ENCODE measurements at places on chromosomes 7 and 10.

DNA sequence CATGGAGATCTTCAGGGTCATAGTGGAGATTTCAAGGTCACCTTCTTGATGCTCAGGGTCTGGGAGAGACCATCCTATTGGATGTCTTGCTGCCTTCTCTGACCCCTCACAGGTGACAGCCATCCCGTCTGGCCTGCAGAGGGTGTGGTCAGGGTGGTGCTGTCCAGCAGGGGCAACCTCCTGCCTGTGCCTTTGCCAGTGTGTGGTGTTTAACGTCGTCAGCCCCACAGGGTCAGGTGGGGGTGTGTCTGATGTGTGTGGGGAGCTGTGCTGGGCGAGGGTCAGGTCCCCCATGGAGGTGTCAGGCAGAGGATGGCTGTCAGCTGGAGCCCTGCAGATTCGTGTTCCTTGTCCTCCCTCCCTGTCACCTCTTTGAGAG lies 16.5 kb downstream of the ADCY1 start:
- no peak for DNase-seq

DNA sequence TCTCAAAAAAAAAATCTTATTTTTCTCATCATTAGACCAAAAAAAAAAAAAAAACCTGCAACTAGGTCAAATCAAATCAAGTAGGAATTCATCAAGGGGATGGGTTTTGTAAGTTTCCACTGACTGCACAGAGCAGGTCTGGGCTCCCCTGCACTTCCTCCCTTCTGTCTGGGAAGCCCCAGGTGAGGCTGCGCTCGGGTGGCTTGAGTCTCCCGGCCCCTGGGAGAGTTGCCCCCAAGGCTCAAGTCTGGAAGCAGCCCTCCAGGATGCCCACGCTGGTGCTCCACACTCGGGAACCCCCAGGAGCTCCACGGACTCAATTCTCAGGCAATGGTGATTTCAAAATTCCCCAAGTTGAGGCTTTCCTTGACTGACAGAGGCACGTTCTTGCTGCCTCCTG lies 41.7 kb upstream of the RBM33 start:
- DNase-seq = no peak

DNA sequence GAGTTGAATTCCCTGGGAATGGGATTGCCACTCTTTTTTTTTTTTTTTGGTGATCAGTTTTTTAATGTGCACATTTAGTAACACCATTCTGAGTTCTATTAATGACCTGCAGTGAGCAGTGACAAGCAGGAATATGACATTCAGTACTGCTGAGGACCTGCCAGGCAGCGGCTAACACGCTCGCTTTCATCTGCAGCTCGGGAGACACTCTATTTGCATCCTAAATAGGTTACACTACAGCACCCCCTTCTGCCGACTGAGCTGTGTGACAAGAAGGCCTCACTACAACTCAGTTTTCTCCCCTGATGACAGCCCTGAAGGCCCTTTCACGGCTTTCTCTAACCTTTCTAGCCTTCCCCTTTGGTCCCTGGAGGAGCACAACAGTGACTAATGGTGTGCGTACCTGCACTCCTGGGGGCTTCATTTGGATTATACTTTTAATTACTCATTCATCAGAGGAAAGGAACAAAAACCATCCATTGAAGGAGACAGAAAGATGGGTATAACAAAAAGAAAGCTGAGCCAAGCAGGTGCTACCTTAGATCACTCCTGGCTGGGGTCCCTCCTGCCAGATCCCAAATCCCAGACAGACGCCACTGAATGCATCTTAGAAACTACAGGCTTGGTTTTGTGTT lies 872.4 kb downstream of the LRMDA start:
- DNase-seq = peak; percentile 74

GRCh38 chr10:60209874-60210570 lies 179.7 kb downstream of the ANK3 start:
- DNase-seq = no peak

- DNase-seq = no peak
These were observed 13.5 kb downstream of the CRYGN start for GRCh38 chr7:151426441-151426903.

DNA sequence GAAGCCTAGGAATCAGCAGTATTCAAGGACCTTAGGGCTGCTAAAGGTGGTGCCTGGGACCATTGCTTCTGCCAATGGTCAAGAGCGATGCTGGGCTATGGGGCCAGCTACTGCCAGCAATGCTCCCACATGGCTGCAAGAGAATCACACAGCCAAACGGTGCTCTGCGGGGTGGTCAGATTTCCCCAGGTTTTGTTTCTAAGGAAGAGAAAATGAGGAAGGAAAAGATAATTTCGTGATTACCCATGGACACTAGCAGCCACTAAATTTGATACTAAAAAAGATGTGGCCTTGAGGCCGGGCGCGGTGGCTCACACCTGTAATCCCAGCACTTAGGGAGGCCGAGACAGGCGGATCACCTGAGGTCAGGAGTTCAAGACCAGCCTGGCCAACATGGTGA lies 83.0 kb downstream of the LYZL2 start:
- DNase-seq = no peak

DNA sequence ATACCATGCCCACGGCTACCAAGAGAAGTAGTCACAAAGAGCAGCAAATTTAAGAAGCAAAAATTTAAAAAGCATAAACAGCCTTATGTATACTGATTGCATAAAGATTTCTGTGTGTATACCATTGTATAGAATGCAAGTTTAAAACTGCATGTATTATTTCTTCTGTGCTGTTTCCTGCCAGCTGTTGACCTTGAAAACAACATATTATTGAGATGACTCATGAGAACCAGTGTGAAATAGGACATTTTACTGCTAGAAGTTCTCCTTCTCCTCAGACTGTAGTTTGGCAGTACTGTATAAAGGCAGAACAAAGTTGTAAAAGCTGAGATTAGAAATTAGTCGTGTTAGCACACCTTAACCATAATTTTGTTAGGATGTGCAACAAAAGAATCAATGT lies 42.3 kb upstream of the SGCE start:
- DNase-seq = no peak

GRCh38 chr7:41915871-41916270 lies 213.0 kb upstream of the INHBA start:
- no peak for DNase-seq

DNA sequence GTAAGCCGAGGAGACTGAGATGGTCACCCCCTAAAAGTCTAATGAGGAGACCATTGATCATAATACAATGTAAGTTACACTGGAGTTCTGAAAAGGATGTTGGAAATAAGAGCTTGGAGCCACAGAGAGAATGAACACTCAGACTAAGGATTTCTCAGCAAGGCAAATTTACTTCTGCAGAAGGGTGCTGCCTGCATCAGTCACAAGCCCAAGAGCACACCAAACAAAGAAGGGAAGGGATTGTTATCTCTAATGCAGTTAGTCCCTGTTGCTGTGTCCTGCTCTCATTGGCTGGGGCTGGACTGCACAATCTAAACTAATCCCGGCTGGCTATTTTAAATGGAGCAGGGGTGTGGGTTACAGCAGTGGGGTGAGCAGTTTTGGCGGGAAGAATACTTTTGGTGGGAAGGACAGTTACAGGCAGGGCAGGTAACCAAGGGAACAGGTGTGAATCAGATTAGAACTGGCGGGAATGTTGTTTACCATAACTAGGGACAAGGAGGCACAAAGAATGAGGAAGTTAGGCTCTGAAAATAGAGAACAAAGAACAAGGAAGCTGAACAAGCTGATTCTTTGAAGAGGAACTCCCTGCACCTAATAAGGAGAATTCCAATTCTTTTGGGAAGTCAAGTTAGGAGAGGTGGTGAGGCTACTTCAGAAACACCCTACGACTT lies 30.3 kb upstream of the TRIM24 start:
- no peak for DNase-seq

DNA sequence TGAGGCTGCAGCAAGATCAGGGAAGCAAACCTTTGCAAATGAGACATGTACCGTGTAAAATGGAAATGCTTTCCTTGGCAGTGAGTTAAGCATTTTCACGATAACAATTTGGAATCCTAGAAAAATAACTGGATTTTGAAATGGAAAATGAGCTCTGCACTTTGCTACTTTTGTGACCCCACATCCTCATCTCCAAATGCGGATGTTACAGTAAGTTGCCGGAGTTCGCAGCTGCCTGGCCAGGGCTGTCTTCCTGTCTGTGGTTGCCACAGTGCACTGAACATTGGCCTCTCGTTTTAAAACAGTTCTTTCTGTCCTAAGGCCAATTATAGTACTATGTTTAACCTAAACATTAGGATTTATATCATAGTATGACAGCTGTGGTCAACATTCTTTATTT lies 136.2 kb upstream of the FZD8 start:
- no peak for DNase-seq

DNA sequence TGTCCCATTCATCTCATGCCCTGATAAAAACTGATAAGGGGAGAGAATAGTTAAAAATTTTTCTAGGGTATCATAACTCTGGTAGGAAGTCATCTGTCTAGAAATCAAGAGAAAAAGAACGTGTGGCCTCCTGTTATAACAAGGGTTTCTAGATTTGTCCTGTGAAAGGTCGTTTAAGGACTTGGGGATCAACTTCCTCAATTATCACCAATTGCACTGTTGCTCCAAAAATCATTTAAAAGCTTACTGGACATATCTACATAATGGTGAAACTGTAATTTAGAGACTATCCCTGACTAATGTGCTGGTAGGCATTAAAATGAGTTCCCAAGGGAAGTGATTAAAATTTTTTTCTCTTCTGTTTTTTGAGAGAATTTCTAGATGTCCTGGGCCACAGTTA lies 58.2 kb downstream of the GPR141 start:
- no peak for DNase-seq

GRCh38 chr7:156158693-156159092 lies 346.4 kb upstream of the SHH start:
- DNase-seq = no peak

GRCh38 chr10:61635471-61635870 lies 27.3 kb upstream of the CABCOCO1 start:
- no peak for DNase-seq

DNA sequence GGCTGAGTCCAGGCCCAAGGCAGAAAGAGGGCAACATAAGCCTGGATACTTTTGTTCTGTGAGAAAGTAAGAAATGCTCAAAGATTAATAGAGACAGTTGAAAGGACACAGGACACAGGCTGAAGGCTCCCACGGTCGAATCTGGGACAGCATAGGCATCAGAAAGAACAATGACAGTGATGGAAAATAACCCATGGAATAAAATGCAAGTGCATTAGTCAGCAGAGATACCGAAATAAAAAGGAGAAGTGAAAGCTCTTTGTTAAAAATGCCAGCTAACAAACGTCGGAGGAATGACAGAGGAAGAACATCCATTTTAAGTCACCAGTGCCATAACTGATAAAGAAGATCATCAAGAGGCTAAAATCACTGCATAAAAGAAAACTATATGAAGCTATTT lies 19.6 kb upstream of the AGAP5 start:
- no peak for DNase-seq

DNA sequence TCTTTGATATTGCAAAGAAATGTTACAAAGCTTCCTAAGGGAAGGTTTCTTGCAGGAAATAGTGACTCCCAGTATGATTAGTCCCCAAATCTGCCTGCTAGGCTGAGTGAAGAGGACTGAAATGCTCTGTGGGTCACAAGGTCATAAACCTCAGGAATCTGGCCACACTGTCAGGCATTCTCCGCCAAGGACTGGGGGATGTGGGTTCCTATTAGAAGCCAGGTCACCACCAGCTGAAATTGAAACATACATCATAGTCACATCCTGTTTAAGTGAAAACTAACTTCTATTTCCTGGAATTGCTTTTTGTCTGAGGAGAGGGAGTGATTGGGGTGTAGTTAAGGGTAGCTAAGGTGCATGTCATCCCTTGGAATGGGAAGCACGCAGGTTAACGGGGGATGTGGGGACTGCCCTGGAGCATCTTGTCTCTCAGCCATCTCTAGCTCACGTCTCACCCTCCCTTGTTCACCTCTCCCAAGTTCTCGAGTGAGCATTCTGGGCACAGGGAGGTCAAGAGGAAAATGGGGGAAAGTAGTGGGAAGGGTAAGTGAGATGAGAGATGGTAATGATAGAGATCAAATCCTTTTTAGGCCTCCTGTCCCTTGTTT lies 12.0 kb upstream of the GSAP start:
- no peak for DNase-seq

DNA sequence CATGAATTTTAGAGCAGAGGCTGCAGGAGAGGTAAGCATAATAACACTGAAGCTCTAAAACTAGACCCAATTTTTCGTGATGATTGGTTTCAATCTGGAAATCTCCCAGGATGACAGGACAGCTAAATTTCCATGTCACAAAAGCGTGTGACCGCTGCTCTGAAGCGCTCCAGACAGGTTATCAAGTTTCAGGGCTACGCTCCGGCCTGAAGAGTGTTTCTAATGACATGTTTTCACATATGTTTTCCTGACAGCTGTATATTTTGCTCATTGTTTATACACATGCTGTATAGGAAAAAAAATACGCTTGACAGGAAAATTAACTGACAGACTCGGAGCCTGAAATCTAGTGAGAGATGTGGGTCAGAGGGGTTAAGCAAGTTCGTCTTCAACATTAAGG lies 219.8 kb upstream of the BMPER start:
- no peak for DNase-seq

GRCh38 chr7:69403169-69403568 lies 195.1 kb upstream of the AUTS2 start:
- peak; percentile 49 for DNase-seq

DNA sequence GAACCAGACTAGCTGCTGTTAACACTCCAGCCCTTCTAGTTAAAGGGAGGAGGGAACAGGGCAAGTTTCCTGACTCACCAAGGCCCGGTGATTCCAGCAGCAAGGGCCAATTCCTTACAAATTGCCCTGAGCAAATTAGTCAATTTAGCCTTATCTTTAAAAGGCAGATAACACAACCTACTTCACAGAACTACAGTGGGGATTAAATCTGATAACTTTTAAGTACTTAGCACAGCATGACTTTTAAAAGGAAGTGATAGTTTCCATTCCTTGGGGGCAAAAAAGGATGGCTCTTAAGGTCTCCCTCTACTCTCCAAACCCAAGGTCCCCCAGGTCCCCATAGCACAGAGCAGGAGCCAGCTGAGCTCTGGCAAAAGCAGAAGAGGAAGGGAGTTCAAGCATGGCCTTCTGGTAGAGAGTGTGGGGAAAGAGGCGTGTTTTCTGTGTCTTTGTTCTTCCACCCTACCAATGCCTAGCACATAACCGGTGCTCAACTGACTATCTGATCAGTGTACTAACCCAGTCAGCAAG lies 4.0 kb downstream of the CDCA7L start:
- DNase-seq = peak; percentile 68

DNA sequence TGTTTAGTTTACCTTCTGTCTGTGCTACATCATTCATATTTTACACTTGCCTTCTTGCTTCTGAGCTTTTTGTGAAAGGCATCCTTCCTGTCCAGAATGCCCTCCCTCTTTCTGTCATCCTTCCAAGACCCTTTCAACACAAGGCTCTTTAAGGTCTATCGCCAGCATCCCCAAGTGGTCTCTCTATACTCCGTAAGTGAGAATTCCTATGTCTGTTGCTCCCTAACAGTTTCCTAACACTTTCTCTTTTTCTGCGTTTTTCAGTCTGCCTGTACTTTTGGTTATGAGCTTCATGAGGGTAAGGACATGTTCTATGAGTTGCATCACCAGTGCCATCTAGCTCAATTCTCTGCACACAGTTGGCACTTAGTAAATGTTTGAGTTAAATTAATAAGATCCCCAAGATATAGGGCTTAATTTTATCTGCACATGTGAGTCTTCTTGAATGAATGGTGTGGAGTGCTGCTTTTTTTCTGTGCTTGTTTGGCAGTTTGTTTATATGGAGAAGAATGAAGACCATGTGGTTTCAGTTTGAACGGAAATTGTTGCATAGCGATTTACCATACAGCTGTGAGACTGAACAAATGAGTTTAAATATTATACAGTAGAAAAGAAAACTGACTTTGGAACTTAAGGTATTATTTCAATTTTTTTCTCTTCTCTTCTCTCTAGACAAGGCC lies 29.4 kb downstream of the RABGEF1 start:
- DNase-seq = no peak

GRCh38 chr10:71475243-71475871 lies 78.6 kb downstream of the CDH23 start:
- peak; percentile 45 for DNase-seq

GRCh38 chr10:3838460-3839437 lies 53.7 kb upstream of the KLF6 start:
- no peak for DNase-seq
